ENCODE measurements at places on chromosomes 6 and 20.

- peak; percentile 29 for DNase-seq
These were observed 78.5 kb upstream of the TRDN start for GRCh38 chr6:123715006-123715863.

DNA sequence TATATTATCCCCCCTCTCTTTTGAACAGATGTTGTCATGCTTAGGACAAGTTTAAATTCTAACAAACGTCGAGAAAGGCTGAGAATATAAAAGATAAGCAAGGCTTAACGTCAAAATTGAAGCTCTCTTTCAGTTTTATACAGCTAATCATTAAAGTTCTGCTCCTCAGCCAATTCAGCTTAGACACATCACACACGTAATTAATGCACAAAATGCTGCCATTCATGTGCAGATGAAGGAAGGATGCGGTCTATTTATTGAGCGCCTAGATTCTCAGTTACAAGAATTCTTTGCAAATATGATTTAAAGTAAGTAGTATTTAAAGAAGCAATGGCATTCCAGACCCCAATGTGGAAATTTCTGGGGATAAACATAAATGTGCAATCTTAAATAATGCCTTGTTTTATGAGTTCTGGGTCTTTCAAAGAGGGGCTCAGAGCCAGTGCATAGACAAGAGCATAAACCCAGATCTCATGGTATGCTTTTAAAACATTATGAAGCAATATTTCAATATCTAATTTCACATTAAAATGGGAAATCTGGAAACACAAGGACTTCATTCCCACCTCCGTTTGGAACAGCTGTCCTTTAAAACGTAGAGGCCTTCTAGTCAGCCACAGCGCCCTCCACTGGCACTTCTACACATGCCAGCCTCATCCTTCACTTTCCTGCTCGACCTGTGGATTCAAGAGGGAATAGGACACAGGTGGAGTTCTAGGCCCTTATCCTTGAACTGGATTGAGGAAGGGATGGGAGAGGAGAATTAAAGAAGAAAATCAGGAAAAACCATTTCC lies 85.8 kb downstream of the LYRM4 start:
- DNase-seq: no peak

DNA sequence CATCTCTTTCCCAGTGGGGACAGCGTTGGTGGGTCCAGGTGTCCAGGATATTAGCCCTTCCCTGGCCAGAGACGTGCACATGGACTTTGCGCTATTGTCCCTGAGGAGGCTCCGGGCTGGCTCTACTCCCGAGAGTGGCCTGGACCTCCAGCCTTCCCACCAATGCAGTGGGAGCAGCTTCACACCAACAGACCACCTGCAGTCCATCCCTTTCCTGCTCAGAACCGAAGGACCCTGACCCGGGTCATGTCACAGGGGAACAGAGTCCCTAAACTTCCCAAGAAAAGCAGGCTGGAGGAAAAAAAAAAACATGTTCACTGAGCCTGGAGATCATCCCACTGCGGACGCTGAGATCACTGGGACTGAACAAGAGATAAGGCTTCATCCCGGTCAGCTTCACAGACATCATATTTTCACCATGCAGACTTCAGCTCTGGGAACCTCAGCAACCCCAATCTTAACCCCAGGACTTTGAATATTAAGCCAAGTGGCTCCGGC lies 18.3 kb downstream of the ZMYND8 start:
- DNase-seq: peak; percentile 75

GRCh38 chr20:41398408-41398807 lies 31.8 kb upstream of the EMILIN3 start:
- peak; percentile 65 for DNase-seq

DNA sequence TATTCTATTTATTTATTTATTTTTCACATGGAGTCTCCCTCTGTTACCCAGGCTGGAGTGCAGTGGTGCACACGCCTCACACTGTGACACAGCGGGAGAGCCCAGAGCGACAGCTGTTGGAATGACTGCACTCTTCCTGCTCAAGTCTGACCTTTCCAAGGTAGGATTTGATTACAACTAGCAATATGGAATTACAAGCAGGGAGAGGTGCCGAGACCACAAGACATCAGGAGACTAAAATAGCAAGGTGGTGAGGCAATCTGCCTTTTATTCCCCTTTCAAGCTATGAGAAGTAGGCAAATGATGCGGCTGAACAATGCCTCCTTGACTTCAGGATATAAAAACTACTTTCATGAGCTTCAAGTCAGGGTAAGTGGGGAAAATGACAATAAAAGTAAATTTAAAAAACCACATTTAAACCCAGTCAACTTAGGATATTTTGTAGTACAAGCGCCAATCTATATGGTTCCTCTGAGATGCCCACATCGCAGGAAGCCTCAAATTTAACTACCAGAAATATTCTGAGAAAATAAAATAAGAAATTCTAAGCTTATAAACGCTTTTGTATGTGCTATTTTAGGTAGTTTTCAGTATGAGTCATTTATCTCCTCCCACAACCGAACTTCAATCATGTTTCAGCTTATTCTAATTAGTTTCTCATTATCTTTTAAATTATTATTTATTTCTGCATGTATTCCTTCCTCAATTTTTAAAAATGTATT lies 146.9 kb upstream of the SGK1 start:
- DNase-seq: peak; percentile 69

All from amniotic epithelial cell (primary cell).